Esophagus muscularis mucosa (tissue), 4 donors: ENCODE measurements at places on chromosomes 16 and 17. TPM values are rescaled to one million over a fixed set of nuclear protein-coding genes. Genes with fewer than 3 reads are reported as not detected.

DNA sequence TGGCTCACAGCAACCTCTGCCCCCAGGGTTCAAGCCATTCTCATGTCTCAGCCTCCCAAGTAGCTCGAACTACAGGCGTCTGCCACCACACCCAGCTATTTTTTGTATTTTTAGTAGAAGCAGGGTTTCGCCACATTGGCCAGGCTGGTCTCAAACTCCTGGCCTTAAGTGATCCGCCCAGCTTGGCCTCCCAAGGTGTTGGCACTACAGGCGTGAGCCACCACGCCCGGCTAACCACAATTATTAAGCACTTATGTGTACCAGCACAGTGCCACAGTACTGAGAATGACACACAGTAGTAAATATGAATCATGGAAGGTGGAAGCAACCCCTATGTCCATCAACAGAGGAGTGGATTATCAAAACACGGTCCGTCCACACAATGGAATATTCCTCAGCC lies 49.8 kb downstream of the COTL1 start:
- no peak for DNase-seq

Gene C17orf78
- total RNA-seq = not detected

Gene GPRC5B
- total RNA-seq = 15.8 TPM

Gene KRTAP4-6
- total RNA-seq = not detected

- DNase-seq = no peak
Observed at GRCh38 chr17:33435721-33436301, 142.7 kb upstream of the ASIC2 start.

Gene G6PC1
- total RNA-seq = not detected

Gene MARCHF10
- total RNA-seq = 0.33 TPM

Gene HOXB4
- total RNA-seq = 8.3 TPM

GRCh38 chr16:70254965-70255286 lies 3.2 kb upstream of the EXOSC6 start:
- DNase-seq = no peak

Gene CD300H
- not detected for total RNA-seq

Gene KRTAP4-1
- total RNA-seq = not detected

Gene TLCD3B
- 0.23 TPM for total RNA-seq

Gene ABCA9
- 56.1 TPM for total RNA-seq

- no peak for DNase-seq
Observed at GRCh38 chr16:85514295-85514597, 98.9 kb upstream of the GSE1 start.

DNA sequence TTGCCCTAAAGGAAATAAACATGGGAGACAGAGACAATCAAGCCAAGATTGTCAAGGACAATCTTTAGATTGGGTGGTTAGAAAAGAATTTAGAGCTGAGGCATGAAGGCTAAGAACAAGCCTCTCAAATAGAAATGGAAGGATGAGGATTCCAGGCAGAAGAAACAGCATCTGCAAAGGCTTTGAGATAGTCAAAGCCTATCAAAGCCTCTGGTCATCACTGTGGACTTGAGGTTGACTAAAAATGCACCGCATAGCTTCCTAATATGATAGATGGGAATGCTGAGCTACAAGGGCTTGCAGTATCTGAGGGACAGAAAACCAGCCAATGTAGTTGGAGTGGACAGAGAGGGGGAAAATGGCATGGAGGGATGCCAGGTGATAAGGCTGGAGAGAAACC lies 109.8 kb upstream of the FAM20A start:
- no peak for DNase-seq

DNA sequence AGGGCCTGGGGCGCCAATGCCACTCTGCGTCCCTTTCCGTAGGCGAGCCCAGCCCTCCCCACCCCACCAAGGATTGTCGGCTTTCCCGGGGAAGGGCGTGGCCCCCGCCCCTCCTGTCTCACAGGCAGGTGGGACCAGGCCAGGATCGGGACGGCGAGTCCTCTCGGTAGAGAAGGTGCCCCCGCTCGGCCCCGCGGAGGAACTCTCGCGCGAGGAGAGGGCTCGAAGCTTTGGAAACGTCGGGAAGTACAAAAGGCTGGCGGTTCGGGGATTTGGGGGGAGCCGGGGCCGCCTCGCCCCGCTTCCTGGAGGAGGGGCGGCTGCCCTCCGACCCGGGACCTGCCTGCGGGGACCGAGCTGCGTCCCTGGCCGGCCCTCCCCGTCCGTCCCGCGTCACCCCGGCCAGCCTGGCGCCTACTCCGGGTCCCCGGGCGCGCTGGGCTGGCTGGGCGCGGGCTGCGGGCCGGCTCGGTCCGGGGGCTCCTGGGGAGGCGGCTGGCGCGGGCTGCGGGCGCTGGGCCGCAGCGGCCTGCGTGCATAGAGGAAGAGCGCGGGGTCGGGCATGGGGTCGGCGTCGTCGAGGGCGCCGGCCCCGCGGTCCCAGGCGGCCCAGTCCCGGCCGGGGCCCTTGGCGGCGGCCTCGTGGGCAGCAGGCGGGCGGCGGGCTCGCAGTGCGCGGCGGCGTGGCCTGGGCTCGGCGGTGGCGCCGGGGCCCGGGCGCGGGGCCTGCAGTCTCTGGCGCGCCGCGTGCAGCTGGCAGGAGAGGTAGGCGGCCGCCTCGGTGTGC lies 12.6 kb upstream of the CLUH start:
- DNase-seq = no peak

- DNase-seq = no peak
Observed at GRCh38 chr17:19336938-19337711, 25.4 kb downstream of the B9D1 start.

Gene SLC5A2
- 0.13 TPM for total RNA-seq

- DNase-seq = no peak
Observed at GRCh38 chr16:35823342-35823741, 2363.9 kb downstream of the TP53TG3F start.

DNA sequence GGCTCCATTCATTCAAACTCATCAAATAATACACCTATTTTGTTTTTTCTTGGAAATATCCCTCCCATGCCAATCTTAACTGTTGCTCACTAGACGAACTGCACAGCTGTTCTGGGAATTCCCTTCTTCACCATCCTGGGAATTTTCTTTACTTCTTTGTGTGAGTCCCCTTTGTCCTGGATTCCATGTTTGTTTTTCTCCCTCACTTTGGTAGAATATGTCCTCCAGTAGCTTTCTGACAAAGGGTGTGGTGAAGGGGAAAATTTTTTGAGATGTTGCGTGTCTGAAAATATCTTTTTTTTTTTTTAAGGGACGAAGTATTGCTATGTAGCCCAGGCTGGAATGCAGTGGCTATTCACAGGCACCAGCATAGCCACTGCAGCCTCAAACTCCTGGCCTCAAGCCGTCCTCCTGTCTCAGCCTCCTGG lies 17.2 kb upstream of the UTP6 start:
- no peak for DNase-seq

DNA sequence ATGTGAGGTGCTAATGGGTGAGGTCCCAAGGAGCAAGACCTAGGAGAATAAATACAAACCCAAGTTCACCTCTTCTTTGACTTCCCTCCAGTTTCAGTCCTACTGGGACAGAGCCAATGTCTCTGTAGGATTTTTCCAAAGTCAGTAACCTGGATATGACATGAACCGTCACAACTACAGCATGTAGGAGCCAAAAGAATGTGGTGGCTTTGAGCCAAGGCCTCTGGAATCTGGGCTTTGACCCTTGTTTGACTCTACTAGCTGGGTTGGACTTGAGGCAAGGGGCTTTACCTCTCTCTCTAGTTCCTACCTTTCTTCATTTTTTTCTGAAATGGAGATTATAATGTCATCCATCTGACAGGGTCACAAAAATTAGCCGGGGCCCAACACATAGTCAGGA lies 91.4 kb downstream of the CACNG3 start:
- no peak for DNase-seq

DNA sequence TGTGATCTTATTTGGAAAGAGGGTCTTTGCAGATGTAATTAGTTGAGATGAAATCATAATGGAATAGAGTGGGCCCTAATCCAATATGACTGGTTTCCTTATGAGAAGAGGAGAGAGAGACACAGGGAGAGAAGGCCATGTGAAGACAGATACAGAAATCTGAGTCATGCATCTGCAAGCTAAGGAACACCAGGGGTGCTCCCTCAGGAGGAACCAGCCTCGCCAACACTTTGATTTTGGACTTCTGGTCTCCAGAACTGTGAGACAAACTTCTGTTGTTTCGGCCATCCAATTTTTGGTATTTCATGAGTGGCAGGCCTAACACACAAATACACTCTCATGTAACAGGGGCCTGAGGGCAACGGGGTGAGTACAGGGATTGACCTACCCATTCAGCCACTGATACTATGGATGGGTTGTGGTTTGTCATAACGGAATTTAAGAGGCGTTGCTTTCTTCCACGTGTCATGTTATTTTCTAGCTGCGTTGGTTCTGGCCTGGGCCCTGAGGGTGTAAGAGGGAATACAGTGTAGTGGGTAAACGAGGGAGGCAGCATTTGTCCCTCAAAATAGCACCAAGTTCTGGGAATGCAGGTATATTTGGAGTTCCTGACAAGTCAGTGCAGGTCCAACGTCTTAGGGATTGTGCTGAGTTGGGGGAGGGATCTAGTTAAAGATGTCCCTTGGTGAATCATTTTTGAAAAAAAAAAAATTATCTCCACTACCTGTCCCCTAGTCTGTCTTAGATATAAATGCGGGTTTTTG lies 17.7 kb downstream of the PLCG2 start:
- no peak for DNase-seq

- DNase-seq = no peak
Observed at GRCh38 chr17:80071116-80071841, 30.1 kb upstream of the GAA start.

Gene HIGD1B
- total RNA-seq = 3.3 TPM

DNA sequence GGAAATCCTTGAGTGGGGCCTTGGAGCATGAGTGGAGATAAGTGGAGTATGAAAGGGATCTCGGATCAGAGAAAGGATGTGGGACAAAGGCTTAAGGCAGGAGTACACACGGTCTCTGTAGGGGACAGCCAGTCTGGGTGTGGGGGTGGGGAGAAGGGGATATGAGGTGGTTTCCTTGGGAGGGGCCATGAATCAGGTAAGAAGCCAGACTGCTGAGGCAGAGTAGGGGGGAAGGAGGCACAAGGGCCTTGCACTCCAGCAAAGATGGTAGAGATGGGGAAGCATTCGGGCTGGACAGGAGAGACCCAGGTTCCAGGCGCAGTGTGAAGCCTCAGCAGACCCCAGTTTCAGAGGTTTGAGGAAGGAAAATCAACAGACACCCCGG lies 1.6 kb downstream of the HSD11B2 start:
- no peak for DNase-seq

DNA sequence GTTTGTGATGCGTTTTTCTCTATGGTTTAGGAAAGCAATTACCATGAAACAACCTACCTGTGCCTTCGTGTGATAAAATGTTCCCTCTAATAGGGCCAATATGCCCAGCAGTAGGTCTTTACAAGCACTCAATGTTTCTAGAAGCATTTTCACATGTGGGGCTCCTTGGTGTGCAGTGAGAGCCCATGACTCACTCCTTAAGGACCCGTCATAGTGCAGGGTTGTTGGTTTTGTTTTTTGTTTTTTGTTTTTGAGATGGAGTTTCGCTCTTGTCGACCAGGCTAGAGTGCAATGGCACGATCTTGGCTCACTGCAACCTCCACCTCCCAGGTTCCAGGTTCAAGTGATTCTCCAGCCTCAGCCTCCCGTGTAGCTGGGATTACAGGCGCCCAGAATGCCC lies 31.1 kb upstream of the ZFP90 start:
- DNase-seq = no peak

Gene ITGAD
- total RNA-seq = not detected

DNA sequence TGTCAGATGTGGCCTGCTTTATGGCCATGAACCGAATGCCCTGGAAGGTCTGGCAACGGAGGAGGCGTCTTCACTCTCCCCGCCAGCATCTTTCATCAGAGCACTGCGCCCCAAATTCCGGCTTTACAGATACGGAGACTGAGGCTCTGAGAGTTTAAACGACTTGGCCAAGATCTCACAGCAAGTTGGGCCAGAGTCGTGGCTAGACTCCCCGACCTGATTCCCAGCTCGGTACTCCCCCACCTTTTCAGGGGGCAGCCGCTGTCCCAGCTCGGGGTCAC lies 1.7 kb downstream of the NGFR start:
- no peak for DNase-seq

GRCh38 chr17:8038954-8039610 lies at the start of gene ALOX15B:
TSS of gene ALOX15B (plus strand) at chr17:8039059. CDS start at chr17:8039156, 97 bp downstream.
- no peak for DNase-seq

Gene OR4D1
- total RNA-seq = not detected

DNA sequence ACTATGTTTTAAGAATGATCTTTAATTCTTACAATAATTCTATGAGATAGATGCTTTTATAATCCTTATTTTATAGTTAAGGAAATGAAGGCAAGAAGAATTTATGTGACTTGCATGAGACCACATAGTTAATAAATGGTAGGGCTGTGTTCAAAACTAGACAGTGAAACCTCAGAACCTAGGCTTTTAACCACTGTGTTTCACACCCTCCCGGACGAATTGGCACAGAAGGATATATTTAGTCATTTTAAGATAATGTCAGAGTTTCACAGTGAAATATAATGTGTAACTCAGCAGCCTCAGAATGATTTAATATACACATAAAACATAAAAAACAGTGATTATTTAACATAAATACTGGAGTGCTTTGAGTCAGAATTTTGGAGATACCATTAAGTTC lies 57.0 kb downstream of the NSRP1 start:
- no peak for DNase-seq

- no peak for DNase-seq
Observed at GRCh38 chr16:82750068-82750467, 123.3 kb downstream of the CDH13 start.

GRCh38 chr17:67151717-67152116 lies 93.3 kb downstream of the HELZ start:
- DNase-seq = no peak

Gene ZNF287
- 12.0 TPM for total RNA-seq

DNA sequence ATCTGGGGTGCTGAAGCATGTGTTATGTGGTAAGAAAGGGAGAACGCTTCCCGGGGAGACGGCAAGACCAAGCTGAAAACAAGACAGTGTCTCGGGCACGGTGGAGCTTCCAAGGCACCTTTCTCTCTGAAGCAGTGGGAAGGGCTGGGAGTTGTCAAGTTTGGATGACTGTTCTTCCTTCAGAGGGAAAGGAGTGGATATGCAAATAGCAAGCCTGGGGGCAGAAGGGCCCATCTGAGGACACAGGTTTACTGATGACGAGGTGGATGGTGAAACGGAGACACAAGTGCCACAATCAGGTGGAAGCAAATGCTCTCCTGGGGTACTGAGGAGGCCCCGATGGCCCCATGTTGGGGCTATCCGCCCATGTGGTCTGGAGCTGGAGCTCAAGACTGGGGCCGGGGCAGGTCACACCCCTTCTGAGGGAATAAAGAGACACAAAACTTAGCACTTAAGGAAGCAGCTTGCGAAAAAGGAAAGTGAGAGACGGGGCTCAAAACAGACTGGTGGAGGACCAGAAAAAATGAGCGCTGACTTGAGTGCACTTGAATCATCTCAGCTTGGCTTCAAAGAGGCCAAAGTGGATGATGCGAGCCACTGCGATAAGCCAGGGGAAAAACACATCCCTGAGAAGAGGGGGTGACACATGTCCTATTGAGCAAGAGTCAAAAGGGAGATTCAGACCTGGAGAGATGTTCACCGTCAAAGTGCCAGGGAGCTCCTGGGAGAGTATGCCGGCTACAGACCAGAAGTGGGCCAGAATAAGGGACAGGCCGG lies 34.8 kb upstream of the MTSS2 start:
- DNase-seq = no peak

- no peak for DNase-seq
Observed at GRCh38 chr16:86093801-86094750, 195.1 kb downstream of the IRF8 start.

GRCh38 chr16:86924537-86924936 lies 346.2 kb downstream of the FOXL1 start:
- DNase-seq = no peak
